Stimulated activated naive CD8-positive, alpha-beta T cell treated with anti-CD3 and anti-CD28 coated beads, Interleukin-15, amount 100 ng/mL, for 72 hours (primary cell): ENCODE measurements at places on chromosomes 12 and 14.

GRCh38 chr12:122870163-122870842 lies 25.6 kb downstream of the VPS37B start:
- DNase-seq: no peak

- DNase-seq: no peak
Observed at GRCh38 chr12:92859650-92860386, 69.3 kb downstream of the EEA1 start.

GRCh38 chr12:63212316-63212715 lies 61.3 kb upstream of the AVPR1A start:
- DNase-seq: no peak

GRCh38 chr14:68935761-68936214 lies 43.3 kb downstream of the ACTN1 start:
- no peak for DNase-seq

- no peak for DNase-seq
Observed at GRCh38 chr12:64682572-64683277, 72.4 kb downstream of the RASSF3 start.

DNA sequence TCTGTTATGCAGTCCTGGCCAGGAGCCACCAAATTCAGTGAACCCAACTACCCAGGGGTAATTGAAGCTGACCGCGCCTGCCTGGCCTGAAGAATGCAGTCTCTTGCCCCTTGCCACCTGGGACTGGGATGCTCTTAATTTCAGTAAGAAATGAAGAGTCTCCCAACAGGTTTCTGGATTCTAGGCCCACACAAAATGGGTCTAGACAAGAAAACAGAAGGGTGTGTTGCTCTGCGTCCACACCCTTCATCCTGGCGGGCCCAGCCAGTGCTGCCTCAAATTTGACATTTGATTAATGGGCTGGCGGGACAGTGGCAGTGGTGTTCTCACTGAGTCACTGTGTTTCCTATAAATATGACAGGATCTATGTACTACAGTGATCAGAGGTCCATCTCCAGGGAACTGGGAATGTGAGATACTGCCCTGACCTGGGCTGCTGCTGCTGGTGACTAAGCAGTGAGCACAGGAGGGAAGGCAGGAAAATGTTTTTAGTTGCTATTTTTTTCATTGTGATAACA lies 6.5 kb downstream of the TMEM253 start:
- DNase-seq: no peak

DNA sequence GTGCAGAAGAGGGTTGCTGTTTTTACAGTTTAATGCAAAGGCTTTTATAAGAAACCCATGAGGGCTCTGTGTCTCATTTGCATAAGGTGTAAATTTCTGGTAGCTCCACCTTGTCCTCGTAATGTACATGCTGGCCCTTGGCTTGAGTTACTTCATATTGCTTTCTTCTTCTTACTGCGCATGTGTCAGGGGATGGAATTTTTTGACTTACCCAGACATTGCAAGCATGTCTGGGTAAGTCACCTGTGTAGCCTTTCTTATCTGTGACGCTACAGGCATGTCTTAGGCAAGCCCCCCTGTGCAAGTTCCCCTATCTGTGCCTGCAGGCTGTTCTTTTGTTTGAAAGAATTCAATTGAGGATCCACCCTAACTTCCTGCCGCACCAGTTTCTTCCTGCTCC lies 274.2 kb downstream of the ETNK1 start:
- DNase-seq: no peak

- DNase-seq: no peak
Observed at GRCh38 chr14:93643127-93643526, 145.2 kb downstream of the PRIMA1 start.

GRCh38 chr12:4440187-4440941 lies 5.3 kb downstream of the FGF6 start:
- DNase-seq: no peak

DNA sequence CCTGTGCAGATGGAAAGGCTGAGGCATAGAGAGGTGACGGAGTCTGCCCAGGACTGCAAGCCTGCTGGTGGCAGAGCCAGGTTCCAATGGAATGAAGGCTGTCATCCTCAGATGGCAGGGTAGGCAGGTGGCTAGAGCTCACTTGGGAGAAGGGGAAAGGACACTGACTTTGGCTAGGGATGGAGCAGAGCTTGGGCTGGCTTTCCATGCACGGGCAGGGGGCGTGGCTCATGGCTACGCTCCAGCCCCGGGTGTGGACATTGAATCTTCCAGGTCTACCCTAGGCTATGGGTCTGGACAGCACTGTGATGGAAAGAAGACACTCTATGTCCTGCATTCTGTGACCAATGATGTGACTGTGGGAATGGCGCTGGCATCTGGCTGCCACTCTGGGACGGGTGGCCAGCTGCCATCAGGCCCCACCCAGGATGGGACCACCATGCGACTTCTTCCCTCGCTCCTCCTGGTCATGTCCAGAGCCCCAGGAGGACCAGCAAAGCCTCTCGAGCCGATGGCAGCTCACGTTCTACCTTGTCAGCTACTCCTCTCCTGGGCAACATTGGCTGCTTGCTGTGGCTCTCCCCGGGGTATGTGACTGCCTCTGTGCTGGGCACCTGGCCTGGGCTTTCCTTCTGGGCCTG lies 398.7 kb downstream of the TMEM121 start:
- no peak for DNase-seq

- no peak for DNase-seq
Observed at GRCh38 chr14:87349921-87350320, 643.1 kb downstream of the GALC start.

DNA sequence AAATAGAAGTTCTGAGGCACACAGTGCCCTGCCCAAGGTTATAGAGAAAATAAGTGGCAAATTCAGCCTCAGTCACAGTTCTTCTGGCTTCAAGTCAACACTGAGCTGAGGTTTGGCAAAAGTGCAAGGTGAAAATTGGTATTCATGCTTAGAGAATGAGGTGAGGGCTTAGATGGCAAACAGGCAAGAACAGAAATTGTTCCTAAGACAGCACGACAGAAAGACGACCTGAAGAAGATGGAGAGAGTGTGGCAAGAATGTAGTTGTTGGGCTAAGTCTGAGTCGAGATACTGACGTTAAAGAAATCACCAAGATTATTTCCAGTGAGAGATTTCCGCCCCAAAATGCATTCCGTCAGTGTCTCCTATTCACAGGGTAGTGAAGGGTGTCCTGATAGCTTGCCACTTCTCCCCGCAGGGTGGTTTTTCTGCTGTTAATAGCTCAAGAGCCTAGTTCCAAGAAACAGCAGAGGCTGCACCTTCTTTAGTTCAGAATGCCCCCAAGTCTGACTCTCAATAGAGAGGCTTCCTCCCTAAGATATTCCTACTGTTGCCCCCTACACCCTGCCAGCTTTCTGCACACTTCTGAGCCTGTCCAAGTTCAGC lies 260.8 kb upstream of the AMIGO2 start:
- DNase-seq: no peak

DNA sequence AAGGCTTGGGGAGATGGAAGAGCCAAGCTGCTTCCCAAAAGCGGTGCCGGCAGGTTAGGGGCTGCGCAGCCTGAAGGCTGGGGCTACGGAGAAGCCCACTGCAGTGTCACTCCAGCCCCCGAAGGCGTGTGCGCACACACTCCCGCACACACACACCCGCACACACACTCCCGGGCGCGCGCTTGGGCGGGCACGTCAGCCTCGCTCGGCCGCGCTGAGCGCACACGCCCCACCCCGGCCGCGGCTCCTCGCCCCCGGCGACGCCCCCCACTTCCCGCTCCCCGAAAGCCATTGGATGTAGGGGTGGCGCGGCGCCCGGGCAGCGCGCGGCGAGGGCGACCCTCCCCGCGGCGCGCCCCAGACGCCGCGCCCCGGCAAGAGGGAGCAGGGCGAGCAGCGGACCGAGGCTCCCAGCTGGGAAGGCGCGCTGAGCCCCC lies at the start of gene KCNK10:
Gene KCNK10 (minus strand): TSS at position 184 of the 437 bp plus-strand sequence. CDS start 471 bp downstream, outside the sequence.
- DNase-seq: no peak

DNA sequence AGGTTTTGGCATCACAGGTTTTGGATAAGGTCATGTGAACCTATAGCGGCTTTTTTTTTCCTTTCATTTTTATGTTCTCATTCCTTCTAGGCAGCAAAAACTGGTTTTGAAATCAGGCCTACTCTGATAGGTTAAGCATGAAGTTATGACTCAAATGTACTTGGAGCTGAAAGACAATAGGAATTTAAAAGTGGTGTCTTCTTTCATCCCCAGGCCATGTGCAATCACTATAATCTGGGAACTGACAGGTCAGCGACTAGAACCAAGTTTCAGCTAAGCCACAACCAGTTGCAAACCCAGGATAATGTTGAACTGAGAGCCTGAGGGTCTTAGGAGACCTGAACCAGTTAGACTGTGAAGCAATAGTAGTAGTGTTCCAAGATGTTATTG lies 74.3 kb downstream of the ANO6 start:
- no peak for DNase-seq

DNA sequence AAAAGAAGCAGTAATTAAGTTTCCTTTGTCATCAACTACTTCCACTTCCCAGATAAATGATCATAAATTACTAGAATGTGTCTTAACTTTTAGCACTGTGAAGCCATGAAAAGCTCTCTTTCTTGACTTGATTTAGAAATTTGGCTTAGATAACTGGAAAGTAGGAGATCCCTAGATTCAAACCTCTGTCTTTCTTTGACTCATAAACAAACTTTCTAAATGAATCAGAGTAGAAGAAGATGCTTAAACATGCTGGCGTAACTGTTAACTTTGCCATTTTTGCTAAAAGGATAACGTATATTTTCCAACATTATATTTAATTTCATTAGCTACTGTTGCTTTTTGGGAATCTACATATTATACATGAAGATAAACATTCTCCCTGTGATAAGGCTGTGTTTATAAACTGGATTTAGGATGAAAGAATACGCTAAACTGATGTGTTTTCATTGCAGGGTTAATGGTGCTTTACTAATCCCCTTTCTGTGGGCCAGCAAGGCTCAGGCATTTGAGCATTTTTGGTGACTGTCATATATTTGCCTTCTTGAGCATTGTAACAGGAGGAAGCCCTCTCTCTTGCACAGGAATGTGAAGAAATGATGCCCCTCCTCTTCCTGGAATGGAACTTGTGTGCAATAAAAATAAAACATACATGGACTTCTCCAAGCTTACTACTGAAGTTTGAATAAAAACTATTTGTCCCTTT lies 301.4 kb downstream of the BMP4 start:
- DNase-seq: no peak

- no peak for DNase-seq
Observed at GRCh38 chr14:33560718-33561431, 390.0 kb downstream of the EGLN3 start.

- peak; percentile 33 for DNase-seq
Observed at GRCh38 chr12:122022393-122023338, 982 bp downstream of the BCL7A start.

GRCh38 chr12:10170216-10170615 lies 1.7 kb downstream of the OLR1 start:
- no peak for DNase-seq

- no peak for DNase-seq
Observed at GRCh38 chr14:103115845-103116572, 7.3 kb upstream of the TNFAIP2 start.

GRCh38 chr12:98317939-98318899 lies 197.2 kb upstream of the TMPO start:
- DNase-seq: no peak

DNA sequence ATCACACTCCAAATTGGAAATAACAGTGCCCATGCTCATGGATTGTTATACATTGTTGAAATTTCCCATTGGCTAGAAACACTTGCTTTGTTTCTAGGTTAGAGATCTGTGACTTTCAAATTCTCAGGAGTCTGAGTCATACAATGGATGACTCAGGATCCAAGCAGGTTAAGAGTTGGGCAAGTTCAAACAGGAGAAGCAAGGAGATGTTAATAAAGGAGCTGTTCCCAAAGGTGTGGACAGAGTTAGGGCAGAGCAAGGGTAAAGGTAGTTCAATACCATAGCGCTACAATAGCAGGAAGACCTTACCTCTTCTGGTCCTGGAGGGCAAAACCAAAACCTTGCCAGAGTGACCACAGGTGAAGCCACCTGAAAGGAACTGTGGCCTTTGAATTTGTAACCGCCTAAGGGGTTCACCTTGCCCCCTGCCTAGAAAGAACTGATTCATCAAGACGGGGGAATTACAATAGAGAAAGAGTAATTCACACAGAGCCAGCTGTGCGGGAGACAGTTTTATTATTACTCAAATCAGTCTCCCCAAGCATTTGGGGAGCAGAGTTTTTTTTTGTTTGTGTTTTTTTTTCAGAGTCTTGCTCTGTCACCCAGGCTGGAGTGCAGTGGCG lies 4.2 kb upstream of the AMN1 start:
- DNase-seq: peak; percentile 78

DNA sequence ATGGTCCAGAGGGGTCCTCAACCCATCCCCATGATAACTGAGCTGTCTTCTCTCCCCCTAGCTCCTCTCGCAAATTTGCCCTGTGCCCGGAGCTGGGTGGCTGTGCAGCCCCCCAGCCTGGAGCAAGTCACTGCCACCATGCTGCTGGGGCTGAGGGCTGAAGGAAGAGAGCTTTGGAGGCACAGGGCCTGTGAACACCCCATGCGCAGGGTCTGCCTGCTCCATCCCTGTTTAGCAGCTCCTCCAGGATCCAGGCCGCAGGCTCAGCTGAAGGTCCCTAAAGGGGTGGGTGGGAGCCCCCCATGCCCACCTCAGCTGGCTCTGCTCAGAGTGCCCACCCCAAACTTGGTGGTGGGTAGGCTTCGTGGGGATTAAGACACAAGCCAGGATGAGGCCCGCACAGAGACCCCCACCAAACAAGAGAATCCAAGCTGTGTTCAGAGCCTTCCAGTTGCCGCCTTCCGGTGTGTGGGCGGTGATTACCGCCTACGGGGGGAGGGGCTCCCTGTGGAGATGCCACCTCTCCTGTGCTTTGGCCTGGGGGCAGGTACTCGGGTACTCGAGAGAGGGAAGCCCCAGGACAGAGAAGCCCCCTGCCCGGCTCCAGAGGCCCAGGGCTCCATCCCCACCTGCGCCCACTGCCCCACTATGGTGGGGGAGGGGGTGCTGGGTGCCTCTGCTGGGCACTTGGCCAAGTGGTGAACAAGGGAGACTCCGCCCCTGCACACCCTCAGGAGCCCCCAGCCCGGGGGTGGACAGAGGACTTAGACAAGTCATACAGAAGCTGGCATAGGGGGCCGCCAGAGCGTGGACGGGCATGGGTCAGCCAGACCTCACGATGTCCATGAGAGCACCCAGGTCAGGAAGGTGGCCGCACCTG lies 1.4 kb upstream of the JAG2 start:
- no peak for DNase-seq

- no peak for DNase-seq
Observed at GRCh38 chr14:31194095-31194494, 13.5 kb downstream of the HECTD1 start.

- peak; percentile 50 for DNase-seq
Observed at GRCh38 chr12:4855121-4855924, 54.4 kb upstream of the KCNA1 start.

DNA sequence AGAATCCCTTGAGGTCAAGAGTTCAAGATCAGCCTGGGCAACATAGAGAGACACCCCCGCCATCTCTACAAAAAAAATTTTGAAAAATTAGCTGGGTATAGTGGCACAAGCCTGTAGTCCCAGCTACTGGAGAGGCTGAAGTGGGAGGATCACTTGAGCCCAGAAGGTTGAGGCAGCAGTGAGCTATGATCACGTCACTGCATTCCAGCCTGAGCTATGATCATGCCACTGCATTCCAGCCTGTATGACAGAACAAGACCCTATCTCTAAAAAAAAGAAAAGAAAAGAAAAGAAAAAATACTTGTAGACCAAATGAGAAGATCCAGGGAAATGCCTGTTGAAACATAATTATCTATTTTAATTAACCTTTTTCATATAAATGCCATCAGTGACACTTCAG lies 93.8 kb upstream of the MDM1 start:
- DNase-seq: no peak
